IMR-90 (cell line): ENCODE measurements at places on chromosomes 5 and 9. TPM values are rescaled to one million over a fixed set of nuclear protein-coding genes. Genes with fewer than 3 reads are reported as not detected.

Gene TPPP
- under 0.01 TPM in 2 replicates for total RNA-seq

Gene CBY3
- 0.18 TPM in 1 of 2 replicates, not detected in the other for total RNA-seq

Gene IFNA21
- total RNA-seq = not detected in 2 replicates

Gene OTP
- total RNA-seq = not detected in 2 replicates

Gene KIAA1958
- 1.4 and 1.8 TPM in 2 replicates for total RNA-seq

Gene GLIPR2
- 35.8 and 37.8 TPM in 2 replicates for total RNA-seq

Gene SPINK5
- total RNA-seq = not detected in 2 replicates

Gene CDX1
- total RNA-seq = 0.18 TPM in 1 of 2 replicates, not detected in the other

Gene MARVELD2
- total RNA-seq = 0.54 and 0.83 TPM in 2 replicates

Gene PCDHGA3
- 1.4 and 1.7 TPM in 2 replicates for total RNA-seq

Gene TMEM215
- total RNA-seq = not detected in 2 replicates
